ENCODE measurements at places on chromosomes 11 and 22.
A peak's percentile ranks its signal among the peaks of the same experiment; 100 is the strongest.

- DNase-seq: no peak
Observed at GRCh38 chr11:111500481-111500880, 11.7 kb downstream of the BTG4 start.

GRCh38 chr22:32880061-32880460, 78.6 kb downstream of the TIMP3 start:
- DNase-seq: no peak

DNA sequence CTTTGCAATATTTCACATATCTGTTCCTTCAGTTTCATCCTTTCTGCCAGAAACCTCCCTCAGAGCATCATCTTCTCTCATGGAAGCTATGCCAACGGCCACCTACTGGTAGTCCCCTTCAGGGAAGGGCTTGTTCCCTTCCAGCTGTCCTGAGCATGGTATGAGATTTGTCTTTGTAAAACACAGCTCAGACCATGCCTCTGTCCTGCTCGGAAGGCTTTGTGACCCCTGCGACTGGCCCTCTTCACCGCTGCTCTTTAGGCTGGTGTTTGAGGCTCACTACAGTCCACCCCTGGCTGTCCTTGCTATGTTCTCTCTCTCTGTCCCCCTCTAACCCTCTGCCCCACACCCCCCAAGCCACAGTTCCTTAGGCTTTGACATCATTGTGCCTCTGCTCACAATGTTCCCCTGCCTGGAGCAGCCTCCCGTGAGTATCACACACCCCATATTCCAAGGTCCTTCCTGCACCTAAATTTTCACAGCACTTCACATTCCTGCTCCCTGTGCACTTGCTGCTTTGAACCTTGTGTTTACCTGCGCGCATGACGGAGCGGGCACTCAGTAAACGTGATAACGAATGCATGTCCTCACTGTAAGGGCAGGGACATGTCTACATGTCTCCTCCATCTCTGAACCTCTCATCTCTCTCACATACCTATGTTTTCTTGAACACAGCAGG, 24.0 kb upstream of the ACER3 start:
- DNase-seq: no peak

DNA sequence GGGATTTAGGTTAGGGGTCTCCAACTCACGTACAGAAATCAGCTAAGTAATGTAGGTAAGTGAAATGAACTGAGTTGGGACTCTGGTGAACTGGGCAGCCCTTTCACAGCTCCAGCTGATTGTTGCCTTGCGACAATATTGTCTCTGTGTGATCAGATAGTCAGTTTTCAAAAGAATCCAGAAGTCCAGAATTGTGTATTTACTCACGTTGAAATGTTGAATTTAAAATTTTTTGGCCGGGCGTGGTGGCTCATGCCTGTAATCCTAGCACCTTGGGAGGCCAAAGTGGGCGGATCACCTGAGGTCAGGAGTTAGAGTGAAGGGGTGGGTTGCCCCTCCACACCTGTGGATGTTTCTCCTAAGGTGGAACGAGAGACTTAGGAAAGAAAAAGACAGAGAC, 18.8 kb upstream of the WDR74 start:
- DNase-seq: no peak

- peak; percentile 95 for DNase-seq
Observed at GRCh38 chr22:44181033-44181911, 547 bp downstream of the PARVG start.

DNA sequence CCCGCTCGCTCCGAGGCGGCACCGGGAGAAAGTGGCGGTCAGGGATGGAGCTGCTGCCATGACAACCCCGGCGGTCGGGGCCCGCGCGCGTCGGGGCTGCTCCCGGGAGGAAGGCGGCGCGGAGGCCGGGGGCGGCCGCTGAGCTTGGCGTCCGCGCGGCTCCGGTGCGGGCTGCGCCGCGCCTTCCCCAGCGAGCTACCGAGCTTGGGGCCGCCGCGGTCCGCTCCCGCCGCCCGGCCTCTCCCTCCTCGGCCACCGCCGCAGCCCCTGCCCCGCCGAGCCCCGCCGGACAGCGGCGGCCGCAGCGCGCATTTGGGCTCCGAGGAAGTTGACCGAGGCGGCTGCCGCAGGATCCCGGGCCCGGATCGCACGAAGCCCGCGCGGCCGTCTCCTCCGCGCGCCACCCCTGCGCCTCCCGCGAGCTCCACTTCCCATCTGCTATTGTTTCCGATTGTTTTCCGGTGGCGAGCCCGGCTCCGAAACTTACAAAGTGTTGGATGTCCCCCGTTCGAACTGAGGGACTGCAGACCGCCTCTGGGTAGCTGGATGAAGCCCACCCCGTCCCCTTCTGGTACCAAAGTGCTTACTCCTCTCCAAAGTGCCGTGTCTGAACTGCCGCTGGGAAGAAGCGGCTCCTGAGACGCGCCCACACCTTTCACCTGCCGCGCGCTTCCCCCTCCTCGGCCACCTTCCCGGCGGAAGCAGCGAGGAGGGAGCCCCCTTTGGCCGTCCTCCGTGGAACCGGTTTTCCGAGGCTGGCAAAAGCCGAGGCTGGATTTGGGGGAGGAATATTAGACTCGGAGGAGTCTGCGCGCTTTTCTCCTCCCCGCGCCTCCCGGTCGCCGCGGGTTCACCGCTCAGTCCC, 540.3 kb downstream of the NTM start:
- DNase-seq: no peak

DNA sequence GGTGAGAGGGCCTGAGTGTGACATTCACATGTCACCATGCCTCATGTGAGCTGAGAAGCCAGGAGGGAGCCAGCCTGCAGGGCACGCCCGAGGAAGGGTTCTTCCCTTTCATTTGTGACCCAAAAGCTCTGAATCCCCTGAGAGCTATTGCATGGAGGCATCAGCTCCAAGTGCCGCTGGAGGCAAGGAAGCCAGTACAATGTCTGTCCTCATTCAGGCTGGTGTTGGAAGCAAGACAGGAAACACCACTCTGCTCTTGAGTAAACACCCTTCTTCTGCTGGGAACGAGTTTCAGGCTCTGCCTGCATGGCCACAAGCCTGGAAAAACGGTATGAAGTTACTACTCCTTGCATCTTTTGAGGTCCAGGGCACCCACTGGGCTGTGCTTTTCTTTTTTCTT, 83.8 kb upstream of the LARGE1 start:
- no peak for DNase-seq

DNA sequence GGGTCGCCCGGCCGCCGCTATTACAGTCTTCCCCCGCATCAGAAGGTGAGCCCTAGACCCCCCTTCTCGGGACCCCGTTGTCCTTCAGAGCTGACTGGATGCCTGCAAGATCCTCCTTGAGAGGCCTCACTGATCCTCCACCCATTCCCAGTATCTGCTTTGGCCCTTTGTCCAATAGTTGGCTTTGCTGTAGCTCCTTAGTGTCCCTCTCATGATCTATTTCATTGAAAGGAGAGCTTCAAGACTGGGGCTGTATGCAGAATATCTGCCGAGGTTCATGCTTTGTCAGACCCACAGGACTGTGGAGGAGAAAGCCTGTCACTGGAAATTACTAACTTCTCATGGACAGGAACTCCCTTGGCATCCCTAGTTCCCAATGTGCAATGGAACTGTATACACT, 499 bp downstream of the DLAT start:
- DNase-seq: peak; percentile 50

DNA sequence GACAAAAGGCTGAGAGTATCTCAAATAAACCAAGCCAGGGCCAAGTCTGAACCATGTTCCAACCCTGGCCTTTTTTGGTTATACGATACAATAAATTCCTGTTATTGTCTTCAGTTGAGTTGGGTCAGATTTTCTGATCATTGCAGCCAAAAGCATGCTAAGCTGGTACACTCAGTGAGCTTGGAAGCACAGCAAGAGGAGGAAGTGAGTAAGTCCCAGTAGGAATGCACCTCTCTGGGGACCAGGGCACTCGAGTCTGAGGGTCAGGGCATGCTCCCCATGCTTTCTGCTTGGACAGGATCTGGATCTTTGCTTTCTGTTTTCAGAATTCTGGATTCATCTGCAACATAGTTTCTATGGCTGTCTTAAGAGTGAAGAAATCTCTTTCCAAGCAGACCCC, 73.1 kb downstream of the TMPRSS5 start:
- no peak for DNase-seq

DNA sequence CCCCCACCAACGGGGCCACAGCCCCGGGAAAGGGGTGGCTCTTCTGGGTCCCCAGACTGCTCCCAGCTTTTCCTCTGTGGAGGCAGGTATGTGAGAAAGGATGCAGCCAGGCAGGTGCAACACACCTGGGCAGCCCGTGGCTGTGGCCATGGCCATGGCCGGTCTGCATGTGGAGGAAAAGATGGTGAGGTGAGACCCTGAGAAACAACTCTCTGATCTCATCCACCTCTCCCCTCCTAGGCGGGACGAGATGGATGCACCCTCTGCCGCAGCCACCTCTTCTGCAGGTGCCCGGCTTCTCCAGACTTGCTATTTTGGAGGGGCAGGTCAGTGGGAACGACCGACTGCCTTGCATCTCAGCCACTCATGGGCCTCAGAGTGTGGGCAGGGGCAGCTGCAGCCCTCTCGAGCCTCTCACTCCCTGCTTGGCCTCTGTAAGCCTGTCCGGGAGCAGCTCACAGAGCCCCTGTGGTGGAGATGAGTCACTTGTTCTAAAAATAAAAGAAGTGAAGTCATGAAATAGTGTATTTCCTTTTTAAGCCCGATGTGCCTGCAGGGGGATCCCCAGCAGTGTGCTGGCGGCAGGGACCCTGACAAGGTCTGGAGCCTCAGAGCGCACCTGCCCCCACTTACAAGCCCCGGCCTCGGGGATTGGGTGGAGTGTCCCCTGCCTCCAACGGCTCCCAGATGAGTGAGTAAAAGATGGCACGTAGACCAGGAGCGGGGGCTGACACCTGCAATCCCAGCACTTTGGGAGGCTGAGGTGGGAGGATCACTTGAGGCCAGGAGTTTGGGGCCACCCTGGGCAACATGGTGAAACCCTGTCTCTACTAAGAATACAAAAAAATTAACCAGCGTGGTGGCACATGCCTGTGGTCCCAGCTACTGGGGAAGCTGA, 10.7 kb downstream of the SMIM38 start:
- DNase-seq: peak; percentile 90

- peak; percentile 62 for DNase-seq
Observed at GRCh38 chr22:25202290-25202921, 2.7 kb downstream of the CRYBB3 start.

- DNase-seq: no peak
Observed at GRCh38 chr22:38286915-38287669, 14.3 kb upstream of the TMEM184B start.

- DNase-seq: no peak
Observed at GRCh38 chr22:49011769-49012648, 815.7 kb downstream of the BRD1 start.

GRCh38 chr11:2269601-2270321, 627 bp downstream of the ASCL2 start:
- peak; percentile 89 for DNase-seq
